ENCODE measurements at places on chromosomes 3 and 15.

- no peak for DNase-seq
Measured at GRCh38 chr3:124714223-124714853, 15.9 kb upstream of the UMPS start.

DNA sequence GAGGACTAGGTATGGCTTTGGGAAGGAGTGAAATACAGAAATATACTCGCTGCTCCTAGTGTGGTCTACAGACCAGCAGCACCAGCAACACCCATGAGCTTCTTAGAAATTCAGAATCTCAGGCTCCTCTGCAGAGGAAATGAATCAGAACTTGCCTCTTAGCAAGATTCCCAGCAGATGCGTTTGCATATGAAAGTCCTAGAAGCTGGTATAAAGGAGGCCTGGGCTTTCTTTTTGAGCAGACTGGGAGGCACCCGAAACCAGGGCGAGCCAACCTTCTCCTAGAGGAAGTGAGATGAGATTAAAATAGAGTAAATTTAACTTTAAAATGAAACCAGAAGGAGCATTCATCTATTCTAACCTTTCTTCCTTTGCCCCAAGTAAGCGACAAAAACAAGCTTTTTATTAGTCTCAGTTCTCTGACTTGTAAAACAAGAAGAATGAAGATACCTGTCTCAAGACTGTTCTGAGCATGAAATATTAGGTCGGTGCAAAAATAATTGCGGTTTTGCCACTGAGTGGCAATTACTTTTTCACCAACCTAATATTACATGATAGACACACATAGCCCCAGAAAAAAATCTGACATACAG, 140.0 kb downstream of the PDZRN3 start:
- DNase-seq: no peak

DNA sequence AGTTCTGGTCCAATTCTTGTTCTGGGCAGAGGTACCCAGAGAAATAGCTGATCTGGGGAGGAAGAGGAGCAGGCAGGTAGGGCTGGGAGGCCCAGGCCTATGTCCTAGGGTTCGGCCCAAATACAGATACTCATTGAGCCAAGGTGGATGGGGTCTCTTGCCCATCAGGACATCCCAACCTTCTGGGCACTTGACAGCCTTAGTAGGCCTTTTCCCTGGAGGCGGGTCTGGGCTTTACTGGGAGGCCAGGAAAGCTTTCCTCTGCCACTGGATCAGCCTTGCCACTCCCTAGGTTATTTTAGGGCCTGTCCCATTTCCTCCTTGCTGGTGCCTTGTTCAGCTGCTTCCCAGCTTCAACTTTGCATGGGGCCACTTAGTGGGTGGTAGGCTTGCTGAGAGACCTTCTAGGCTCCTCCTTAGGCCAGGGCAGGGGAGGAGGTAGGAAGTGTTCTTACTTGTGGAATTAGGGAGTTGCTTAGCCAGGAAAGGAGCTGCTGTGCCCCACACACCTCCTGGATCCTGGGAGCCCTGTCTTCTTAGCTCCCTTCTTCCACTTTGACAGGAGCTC, 9.7 kb downstream of the TEX264 start:
- DNase-seq: no peak

GRCh38 chr3:55376753-55377347, 110.3 kb downstream of the WNT5A start:
- DNase-seq: no peak

- no peak for DNase-seq
Measured at GRCh38 chr3:66404197-66404596, 96.6 kb downstream of the LRIG1 start.

DNA sequence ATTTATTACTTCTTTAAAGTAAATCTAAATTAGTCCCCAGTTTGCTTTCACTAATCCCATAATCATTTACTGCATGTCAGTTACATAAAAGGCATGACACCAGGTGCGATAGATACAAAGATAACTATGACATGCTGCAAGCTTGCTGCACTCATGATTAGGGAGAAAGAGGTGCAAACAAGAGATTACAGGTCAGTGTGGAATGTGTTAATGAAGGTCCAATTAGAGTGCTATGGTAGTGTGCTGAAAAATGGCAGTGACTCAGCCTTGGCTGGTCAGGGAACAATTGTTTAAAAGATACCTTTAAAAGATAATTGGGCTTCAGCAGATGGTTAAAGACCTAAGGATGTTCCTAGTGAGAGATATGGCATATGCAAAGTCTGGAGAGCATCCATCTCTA, 352.6 kb upstream of the TGFBR2 start:
- DNase-seq: no peak

- DNase-seq: no peak
Measured at GRCh38 chr15:39251413-39252133, 329.3 kb upstream of the THBS1 start.

DNA sequence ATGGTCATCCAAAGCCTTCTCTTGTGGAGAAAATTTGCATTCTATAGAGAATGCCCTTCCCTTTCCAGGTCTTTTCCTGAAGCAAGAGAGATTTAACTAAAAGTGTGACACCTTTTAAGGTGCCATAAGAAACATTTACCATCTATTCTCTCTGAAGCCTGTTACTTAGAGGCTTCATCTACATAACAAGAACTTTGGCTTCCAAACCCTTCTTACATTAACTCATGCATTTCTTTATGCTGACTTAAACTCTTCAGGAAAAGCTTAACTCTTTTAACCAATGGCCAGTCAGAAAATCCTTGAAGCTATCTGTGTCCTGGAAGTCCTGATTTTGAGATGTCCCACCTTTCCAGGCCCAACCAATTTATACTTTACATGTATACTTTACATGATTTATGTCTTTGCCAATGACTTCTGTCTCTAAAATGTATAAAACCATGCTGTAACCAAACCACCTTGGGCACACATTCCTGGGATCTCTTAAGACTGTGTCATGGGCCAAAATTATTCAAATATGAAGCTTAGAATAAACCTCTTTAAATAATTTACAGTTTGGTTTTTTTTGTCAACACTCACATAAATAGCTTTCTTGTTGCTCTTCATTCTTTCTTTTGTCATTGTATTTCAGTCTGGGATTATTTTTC, 472.6 kb upstream of the NECTIN3 start:
- no peak for DNase-seq

DNA sequence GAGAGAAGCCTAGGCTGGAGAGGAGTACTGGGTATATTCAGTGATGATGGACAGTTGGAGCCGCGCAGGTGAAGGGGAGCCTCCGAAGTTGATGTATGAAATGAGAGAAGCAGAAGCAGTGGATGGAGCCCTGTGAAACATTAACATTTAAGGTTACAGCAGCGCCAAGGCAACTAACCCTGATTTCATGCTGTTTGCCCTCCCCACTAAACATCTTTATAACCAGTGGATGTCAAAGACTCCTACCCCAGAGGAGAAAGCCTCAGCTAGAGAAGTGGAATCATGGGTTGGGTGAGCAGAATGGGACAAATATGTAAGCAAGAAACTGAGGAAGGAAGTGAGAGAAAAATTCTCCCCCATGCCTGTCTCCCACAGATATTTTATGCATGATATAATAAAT, 92.0 kb upstream of the NMNAT3 start:
- no peak for DNase-seq

- no peak for DNase-seq
Measured at GRCh38 chr15:36635681-36636080, 56.3 kb downstream of the CDIN1 start.

- DNase-seq: no peak
Measured at GRCh38 chr3:73828348-73828747, 203.6 kb upstream of the PDZRN3 start.

GRCh38 chr15:63523306-63523990, 19.1 kb downstream of the USP3 start:
- no peak for DNase-seq

- no peak for DNase-seq
Measured at GRCh38 chr15:70201425-70201775, 103.7 kb upstream of the TLE3 start.

- DNase-seq: no peak
Measured at GRCh38 chr15:57861034-57861638, 154.6 kb downstream of the POLR2M start.

GRCh38 chr3:59386165-59386564, 336.3 kb upstream of the CFAP20DC start:
- no peak for DNase-seq

- DNase-seq: no peak
Measured at GRCh38 chr15:40974879-40975278, 21.6 kb downstream of the CHAC1 start.

- no peak for DNase-seq
Measured at GRCh38 chr15:97521381-97522285, 438.9 kb upstream of the ARRDC4 start.
